ENCODE measurements at places on chromosomes 3 and 15. TPM values are rescaled to one million over a fixed set of nuclear protein-coding genes. Genes with fewer than 3 reads are reported as not detected.

DNA sequence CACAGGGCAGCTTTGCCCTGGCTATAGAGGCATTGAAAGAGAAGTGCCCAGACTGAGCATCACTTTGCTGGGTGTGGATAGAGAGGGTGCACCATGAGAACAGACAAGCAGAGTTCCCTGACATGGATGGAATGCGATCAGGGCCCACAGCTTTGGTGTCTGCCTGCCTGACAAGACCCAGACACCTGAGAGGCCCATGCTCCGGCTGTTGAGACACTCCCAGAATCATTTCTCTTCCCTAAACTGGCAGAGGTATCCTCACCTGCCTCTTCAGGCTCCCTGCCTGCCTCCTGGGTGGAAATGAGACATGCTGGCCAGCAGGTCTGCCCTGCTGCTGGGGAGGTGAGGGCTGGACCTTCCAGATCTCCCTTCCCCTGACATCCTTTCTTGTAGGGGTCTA is 10.4 kb upstream of the CHST14 start:
- H3K36me3 ChIP-seq: no peaks in the 10 kb centered on the region
- no peak overlapping the region for H3K27ac ChIP-seq
- H3K27me3 ChIP-seq: no peaks in the 10 kb centered on the region
- no peak overlapping the region for H3K4me3 ChIP-seq
- no peak for DNase-seq

- no peaks in the 10 kb centered on the region for H3K27me3 ChIP-seq
- no peak overlapping the region for H3K4me3 ChIP-seq
- H3K4me1 ChIP-seq: peaks cover 86% of the 10 kb centered on the region
- H3K36me3 ChIP-seq: peaks cover 2% of the 10 kb centered on the region
- H3K27ac ChIP-seq: no peak overlapping the region
- DNase-seq: no peak
Measured at GRCh38 chr3:32835961-32836360, 18.2 kb downstream of the TRIM71 start.

GRCh38 chr3:130907966-130908365 is 14.1 kb downstream of the ATP2C1 start:
- no peak overlapping the region for H3K4me3 ChIP-seq
- H3K4me1 ChIP-seq: peaks cover 11% of the 10 kb centered on the region
- no peaks in the 10 kb centered on the region for H3K27me3 ChIP-seq
- no peak overlapping the region for H3K27ac ChIP-seq

- no peak overlapping the region for H3K4me3 ChIP-seq
- DNase-seq: no peak
- no peaks in the 10 kb centered on the region for H3K36me3 ChIP-seq
- H3K4me1 ChIP-seq: peaks cover 18% of the 10 kb centered on the region
- H3K27me3 ChIP-seq: no peaks in the 10 kb centered on the region
Measured at GRCh38 chr15:79978655-79979514, 7.9 kb upstream of the BCL2A1 start.

GRCh38 chr3:8460050-8460708 is 41.4 kb upstream of the LMCD1 start:
- peaks cover 10% of the 10 kb centered on the region for H3K4me1 ChIP-seq
- peaks cover 3% of the 10 kb centered on the region for H3K36me3 ChIP-seq
- no peaks in the 10 kb centered on the region for H3K27me3 ChIP-seq

DNA sequence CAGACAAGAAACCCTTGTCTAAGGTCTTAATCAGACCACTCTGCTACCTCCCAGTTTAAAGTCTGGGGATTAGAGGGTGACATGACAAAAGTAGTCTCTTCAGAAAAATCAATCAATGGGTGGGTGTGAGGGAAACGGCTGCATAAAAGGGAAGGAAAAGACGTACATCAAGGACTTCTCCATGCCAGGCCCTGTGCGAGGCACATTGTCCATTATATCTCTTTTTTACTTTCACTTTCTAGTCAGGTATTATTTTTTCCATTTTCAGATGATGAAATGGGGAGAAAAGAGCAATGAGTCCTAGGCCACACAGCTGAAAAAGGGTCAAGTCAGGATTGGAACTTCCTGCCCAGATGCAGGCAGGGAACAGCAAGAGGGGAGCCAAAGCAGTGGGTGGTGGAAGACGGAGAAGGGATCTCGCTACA is 4.6 kb upstream of the CX3CR1 start:
- no peaks in the 10 kb centered on the region for H3K27me3 ChIP-seq
- H3K4me3 ChIP-seq: no peak overlapping the region
- no peak overlapping the region for H3K27ac ChIP-seq
- H3K4me1 ChIP-seq: peaks cover 6% of the 10 kb centered on the region

DNA sequence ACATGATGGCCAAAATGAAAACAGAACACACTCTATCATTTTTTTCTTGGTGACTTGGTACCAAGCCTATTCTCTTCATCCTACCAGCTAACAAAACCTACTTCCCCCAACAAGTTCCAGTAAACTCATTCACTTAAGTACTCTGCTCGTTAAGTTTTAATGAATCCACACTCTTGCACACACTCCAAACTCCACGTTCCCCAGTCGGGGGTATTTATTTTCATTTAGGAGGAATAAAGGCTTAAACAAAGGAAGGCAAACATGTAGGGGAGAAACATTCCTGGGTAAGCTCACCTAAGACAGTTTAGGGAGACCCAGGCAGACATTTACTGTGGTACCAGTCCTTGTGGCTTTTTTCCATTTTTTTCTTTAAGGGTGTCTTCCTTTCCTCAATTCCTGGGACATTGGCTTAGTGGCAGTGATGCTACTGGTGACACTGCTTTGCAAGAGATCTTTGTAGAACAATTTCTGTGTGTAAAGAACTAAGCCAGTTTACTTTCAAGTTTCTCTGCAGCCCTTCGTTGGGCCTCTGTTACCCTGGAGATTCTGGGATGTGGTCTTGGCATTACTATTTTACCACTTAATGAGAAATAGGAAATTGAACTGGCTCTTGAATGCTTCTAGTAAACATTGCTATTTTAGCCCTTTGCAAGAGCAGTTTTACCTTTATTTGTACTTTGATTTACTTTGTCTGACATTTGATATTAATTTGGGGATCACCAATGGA is 117.3 kb upstream of the C15orf61 start:
- peaks cover 22% of the 10 kb centered on the region for H3K4me1 ChIP-seq
- H3K36me3 ChIP-seq: no peaks in the 10 kb centered on the region
- no peaks in the 10 kb centered on the region for H3K27me3 ChIP-seq
- no peak overlapping the region for H3K27ac ChIP-seq

DNA sequence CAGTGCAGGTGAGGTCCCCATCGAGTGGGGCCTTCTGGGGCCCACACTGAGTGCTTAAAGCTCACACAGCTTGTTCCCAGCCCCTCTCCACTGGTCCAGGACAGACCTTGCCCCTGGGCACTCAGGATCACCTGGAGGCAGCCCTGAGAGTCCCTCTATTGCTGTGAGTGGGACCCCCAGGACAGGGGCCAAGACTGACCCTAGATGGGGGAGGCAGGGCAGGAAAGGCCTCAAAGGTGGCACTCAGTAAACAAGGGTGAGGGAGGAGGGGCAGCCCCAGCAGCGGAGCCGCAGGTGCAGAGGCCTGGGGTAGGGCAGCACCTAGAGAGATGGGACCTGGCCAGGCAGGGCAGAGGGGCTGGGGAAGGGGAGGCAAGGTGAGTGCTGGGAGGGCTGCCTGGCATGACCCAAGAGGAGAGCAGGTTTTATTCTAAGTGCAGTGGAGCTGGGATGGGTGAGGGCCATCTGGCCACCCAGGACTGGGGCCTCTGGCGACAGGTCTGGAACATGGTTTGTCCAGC is 27.9 kb downstream of the CFAP100 start:
- no peaks in the 10 kb centered on the region for H3K27me3 ChIP-seq
- H3K4me1 ChIP-seq: peaks cover 5% of the 10 kb centered on the region
- H3K27ac ChIP-seq: no peak overlapping the region

DNA sequence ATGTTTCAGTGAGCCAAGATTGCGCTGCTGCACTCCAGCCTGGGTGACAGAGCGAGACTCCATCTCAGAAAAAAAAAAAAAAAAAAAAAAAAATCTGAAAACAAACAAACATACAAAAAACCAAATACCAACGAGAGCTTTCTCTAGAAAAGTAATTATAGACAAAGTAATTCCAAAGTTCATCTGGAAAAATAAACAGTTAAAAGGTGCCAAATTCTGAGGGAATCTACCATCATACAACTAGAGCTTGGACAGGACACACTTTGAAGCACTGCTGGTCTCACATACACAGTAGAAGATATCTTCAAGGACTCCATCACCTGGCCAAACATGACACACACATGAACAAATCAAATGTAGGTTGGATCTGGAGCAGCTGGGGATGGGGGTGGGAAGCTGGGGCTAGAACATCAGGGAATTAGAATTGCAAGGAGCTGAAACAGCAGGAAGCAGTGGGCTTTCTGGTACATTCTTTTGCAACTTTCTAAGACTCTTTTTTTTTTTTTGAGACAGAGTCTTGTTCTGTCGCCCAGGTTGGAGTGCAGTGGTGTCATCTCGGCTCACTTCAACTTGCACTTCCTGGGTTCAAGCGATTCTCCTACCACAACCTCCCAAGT is 41.1 kb upstream of the CTSH start:
- H3K4me1 ChIP-seq: no peaks in the 10 kb centered on the region
- no peak overlapping the region for H3K4me3 ChIP-seq
- H3K27me3 ChIP-seq: no peaks in the 10 kb centered on the region
- H3K27ac ChIP-seq: no peak overlapping the region
- no peak for DNase-seq

GRCh38 chr3:100042166-100042981 is 71.9 kb downstream of the FILIP1L start:
- H3K36me3 ChIP-seq: no peaks in the 10 kb centered on the region
- H3K27me3 ChIP-seq: no peaks in the 10 kb centered on the region
- peak overlapping the region; percentile 58 for H3K27ac ChIP-seq
- DNase-seq: no peak

DNA sequence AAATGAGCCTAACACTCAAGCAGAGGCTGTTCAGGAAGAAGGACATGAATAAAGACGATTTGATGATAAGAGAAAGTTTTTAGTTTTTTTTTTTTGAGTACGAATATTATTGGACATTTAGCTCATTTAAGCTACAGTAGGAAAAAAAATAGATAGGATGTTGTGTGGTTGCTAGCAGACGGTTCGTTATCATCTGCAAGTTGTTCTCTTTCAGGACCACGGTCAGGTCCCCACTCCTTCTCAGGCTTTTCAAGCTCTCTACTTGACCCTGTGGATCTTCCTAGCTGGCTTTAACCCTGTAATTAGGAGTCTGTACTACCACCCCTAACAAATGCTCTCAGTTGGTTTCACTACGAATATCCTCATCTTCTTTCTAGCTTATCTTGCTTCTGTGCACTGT is 1.1 kb downstream of the KCNH8 start:
- peaks cover 25% of the 10 kb centered on the region for H3K4me1 ChIP-seq
- no peaks in the 10 kb centered on the region for H3K36me3 ChIP-seq
- peak overlapping the region; percentile 85 for H3K4me3 ChIP-seq
- H3K27me3 ChIP-seq: peaks cover 20% of the 10 kb centered on the region
- peak; percentile 47 for DNase-seq
- H3K27ac ChIP-seq: no peak overlapping the region

DNA sequence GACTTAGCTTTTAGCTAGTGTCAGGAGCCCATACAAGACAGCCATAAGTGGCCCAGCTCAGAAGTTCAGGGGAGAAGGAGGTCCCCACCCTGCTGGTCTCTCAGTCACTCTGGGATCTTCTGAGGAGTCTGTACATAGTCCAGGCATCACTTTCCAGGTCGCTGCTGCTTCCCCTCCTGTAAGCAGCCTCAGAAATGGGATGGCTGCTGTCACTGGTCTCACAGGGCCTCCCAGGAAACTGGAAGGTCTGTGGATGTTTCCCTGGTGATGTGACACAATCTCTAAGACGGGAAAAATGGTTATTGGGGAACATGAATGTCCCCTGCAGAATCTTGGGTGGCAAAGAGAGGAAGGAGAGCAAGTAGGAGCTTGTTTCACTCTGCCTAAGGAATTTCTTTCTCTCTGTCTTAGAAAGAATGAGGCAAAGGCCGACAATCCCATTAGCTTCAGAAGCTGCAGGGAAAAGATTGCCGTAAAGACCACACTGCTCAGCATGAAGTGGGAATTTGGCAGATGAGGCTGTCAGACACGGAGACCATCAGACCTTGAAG is 43.2 kb upstream of the TNFAIP8L3 start:
- no peaks in the 10 kb centered on the region for H3K4me1 ChIP-seq
- no peaks in the 10 kb centered on the region for H3K36me3 ChIP-seq
- H3K27me3 ChIP-seq: no peaks in the 10 kb centered on the region
- H3K4me3 ChIP-seq: no peak overlapping the region
- no peak overlapping the region for H3K27ac ChIP-seq

DNA sequence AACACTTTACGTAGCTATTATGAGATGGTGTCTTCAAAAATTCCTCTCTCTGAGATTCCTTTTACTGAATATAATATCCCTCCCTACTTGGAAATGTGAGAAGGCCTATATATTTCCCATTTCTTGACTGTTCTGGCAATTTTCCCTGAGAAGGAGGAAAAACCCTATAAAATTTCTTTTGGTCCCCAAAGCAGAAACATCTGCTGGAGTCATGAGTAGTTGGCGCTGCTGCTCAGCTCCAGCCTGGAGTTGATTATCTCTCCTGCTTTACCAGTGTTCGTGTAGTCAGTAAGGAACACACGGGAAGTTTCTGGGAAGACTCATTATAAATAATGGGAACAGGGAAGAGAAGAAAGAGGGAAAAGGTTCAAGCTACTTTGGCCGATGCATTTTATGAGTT is 680.1 kb downstream of the EPHA3 start:
- no peak for DNase-seq
- no peaks in the 10 kb centered on the region for H3K27me3 ChIP-seq
- H3K36me3 ChIP-seq: no peaks in the 10 kb centered on the region
- H3K4me3 ChIP-seq: no peak overlapping the region

DNA sequence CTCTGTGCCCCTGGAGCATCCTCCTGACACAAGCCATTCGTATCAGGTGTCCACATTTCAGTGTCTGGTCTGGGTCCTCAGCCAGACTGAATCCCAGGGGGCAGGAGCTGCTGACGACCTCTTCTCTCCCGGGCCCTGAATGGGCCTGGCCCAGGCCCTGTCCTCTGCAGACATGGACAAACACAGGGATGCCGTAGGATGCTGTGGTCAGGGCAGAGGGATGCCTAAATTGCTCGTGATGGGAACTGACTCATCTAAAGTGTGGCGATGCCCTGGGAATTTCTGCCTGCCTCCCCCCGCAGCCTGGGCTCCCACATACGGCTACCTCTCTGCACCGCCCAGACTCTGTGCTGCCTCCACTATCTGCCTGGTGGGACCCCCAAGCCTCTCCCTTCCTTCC is 58.5 kb upstream of the CTSH start:
- no peak overlapping the region for H3K27ac ChIP-seq
- H3K36me3 ChIP-seq: no peaks in the 10 kb centered on the region
- no peak for DNase-seq
- no peak overlapping the region for H3K4me3 ChIP-seq

- no peak overlapping the region for H3K27ac ChIP-seq
- H3K4me1 ChIP-seq: peaks cover 4% of the 10 kb centered on the region
- no peak for DNase-seq
- no peaks in the 10 kb centered on the region for H3K36me3 ChIP-seq
Measured at GRCh38 chr3:58350627-58351013, 17.9 kb downstream of the PXK start.

The SNRPA1 gene
- 132 TPM for total RNA-seq

The P2RY14 gene
- not detected for total RNA-seq

The ESYT3 gene
- 0.44 TPM for total RNA-seq

The VWA5B2 gene
- 0.36 TPM for total RNA-seq

All from neural crest cell (in vitro differentiated cells).